ENCODE measurements at places on chromosomes 11 and 22.

DNA sequence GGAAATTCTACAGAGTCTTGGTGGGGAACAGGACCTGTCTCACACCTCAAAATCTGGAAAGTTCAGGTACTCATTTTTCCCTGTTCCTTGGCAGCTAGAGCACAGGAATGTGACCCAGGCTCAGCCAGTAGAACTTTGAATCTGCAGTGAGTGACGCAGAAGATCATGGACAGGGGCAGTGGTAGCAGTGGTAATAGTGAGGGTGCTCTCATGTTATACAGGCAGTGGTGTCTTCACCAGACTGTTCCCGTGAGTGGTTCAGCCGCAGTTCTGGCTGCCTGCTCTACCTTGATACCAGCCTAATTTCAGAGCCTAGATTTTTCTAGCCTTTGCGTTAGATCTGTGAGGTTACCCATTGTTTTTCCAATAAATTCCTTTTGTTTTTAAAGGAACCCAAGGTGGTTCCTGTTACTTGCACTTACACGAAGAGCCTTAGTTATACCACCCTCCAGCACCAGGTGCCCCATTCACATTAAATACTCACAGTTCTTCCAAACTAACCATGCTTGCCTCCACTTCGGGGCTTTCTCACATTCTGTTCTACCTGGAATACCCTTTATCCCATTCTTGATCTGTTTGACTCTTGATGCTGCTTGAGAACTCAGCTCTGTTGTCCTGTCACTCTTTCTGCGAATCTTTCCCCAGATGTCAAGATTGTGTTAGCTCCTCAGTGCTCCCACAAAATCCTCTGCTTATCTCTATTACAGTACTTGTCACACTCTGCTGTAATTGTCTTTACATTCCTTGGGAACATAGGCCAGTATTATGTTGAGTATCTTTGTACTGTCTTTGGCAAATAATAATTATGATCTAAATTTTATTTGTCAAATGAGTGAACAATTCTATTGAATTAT is 47.8 kb downstream of the SWAP70 start:
- DNase-seq, result no peak

GRCh38 chr11:17238377-17238776 is 30.6 kb upstream of the PIK3C2A start:
- DNase-seq, result no peak

DNA sequence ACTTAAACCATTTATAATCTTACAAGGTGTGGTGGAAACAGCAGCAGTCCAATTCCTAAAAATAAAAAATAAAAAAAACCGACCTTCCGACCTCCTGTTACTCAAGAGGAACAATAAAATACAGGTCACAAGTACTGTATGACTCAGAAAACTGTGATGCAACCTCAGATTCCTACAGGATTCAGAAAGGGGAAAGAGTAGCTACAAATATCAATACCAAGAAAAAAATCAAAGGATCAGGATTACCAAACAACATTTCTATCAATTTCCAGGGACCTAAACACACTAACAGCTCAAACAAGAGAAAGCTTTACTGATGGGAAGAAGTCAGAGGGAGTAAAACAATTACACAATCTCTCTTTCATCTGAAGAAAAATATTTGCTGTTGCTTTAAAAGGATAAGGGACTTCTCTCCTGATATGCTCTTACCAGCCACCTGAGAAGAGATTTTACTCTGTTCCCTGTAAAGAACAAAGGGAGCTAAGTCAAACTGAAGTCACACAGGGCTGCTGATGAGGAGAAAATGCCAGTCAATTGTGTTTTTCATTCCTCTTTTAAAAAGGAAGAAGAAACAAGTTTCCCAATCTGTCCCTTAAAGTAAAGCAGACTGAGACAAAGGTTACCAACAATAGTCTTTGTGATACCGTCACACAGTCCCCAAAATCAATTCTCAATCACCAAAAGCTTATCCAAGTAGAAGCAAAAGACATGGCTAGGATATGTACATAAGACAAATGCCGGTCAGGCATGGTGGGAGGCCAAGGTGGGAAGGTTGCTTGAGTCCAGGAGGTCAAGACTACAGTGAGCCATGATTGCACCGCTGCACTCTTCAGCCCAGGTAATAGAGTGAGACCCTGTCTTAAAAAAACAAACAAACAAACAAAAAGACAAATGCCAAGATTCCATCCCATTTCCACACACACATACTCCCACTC is 39.3 kb downstream of the AMBRA1 start:
- no peak for DNase-seq

- no peak for DNase-seq
These were observed 505.3 kb downstream of the SOX6 start for GRCh38 chr11:15851051-15851498.

- no peak for DNase-seq
These were observed 12.7 kb downstream of the MRPL23 start for GRCh38 chr11:1959786-1960185.

DNA sequence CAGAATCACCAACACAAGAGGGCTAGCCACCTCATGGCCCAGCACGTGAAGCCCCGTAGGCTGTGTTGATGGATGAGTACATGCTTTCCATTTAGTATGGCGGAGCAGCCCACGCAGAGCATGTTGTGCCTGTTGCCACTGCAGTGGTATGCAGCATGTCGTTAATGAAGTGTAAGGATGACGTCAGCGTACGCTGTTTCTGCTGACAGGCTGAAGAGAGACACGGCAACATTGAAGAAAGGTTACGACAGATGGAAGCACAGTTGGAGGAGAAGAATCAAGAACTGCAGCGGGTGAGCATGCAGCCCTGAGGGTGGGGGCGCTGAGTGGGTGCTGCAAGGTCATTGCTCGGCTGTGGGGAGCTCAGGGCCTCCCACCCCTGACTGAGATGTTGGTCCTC is 62.8 kb downstream of the PPFIA1 start:
- no peak for DNase-seq

GRCh38 chr11:119999220-119999619 is 138.7 kb downstream of the TRIM29 start:
- no peak for DNase-seq

DNA sequence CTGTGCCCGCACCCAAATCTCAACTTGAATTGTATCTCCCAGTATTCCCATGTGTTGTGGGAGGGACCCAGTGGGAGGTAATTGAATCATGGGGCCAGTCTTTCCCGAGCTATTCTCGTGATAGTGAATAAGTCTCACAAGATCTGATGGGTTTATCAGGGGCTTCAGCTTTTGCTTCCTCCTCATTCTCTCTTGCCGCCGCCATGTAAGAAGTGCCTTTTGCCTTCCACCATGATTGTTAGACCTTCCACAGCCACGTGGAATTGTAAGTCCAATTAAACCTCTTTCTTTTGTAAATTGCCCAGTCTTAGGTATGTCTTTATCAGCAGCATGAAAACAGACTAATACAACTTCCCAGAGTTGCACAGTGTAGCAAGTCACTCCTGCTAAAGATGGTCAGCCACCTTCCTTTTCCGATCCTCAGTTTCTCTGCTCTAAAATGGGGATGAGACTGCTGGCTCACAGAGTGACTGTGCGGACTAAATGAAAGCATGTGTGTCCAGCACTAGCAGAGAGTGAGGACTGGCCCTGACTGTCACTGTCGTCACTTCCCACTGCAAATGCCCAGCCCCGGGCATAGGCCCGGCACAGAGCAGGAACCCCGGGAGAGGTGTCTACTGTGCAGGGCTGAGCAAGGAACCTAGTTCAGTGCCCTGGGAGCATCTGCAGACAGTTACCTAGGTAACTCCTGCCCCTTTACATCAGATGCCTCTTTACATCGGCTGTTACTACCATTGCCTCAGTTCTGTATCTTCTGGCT is 9.5 kb downstream of the TSKU start:
- DNase-seq, result no peak

DNA sequence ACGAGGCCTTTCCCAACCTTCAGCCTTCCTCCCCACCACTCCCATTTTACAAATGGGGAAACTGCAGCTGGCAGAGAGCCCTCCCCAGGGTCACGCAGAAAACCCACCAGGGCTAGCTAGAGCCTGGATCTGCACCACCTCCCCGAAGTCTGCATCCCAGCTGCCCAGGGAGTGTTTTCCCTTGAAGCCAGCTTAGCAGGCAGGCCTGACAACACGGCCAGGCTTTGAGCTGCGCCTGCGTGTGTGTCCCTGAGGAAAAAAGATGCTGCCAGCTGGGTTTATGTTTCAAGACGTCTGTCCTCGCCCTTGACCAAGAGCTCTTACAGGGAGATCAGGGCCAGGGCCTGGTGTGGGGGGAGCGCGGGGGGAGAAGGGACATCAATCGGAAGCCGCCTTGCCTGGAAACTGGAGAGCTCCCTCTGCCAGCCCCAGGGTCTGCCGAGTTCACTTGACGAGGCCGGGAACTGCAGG is 20.3 kb downstream of the WNT11 start:
- DNase-seq, result no peak

GRCh38 chr11:597166-597725 is 18.5 kb downstream of the IRF7 start:
- no peak for DNase-seq

DNA sequence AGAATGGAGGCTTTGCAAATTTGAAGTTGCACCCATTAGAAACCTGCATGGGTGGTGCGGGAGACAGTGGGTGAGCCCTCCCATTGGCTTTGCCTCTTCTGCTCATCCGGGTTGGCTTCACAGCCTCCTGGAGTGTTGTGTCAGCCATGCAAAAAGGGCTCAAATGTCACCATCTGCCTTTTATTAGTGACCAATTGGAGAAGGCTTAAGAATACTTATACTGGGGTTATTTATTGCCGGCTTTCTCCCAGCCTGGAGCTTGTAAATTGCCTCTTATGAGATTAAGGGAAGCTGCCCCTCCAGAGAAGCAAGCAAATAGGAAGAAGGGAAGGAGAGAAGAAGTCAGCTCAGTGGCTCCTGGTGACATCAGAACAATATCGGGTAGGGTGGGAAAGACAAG is 182.6 kb downstream of the ST3GAL4 start:
- no peak for DNase-seq

DNA sequence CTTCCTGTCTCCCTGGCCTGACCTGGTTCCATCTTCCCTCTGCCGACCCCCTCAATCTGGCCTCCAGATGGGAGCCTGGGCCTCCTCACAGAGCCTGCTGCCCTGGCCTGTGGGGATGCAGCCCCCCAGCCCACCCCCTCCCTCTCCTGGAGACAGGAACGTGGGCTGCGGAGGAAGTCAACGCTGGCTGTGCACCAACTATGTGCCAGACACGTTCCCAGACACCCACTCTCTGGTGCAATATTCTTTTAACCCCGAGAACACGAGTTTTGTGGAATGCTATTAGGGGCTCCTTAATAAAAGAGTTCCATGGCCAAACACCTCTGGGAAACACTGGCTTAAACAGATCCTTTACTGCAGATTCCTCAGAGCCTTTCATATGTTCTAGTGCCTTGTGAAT is 15.9 kb downstream of the WNT11 start:
- DNase-seq, result no peak

DNA sequence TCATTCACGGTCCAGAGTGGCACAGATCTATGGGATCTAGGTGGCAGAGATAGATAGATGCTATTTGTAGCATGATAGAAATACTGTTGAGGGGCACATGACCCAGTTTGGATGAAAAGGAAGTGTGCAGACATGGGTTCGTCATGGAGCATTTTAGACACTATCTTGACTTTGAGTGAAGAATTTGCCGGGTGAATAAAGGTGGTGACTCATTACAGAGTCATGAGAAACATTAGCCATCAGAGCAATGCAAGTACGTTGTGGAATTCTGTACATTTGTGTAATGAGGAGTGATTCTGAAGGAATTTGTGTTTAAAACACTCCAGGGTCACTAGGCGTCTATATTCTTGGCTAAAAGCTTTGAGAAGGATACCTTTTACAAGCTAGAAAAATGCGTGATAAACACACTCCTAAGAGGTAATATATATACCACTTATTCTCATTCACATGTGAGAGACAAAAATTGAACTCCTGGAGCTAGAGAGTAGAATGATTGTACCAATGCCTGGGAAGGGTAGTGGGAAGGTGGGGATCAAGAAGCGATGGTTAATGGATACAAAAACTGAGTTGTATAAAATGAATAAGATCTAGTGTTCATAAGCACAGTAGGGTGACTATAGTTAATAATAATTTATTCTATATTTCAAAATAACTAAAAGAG is 593.7 kb upstream of the LUZP2 start:
- DNase-seq, result no peak

DNA sequence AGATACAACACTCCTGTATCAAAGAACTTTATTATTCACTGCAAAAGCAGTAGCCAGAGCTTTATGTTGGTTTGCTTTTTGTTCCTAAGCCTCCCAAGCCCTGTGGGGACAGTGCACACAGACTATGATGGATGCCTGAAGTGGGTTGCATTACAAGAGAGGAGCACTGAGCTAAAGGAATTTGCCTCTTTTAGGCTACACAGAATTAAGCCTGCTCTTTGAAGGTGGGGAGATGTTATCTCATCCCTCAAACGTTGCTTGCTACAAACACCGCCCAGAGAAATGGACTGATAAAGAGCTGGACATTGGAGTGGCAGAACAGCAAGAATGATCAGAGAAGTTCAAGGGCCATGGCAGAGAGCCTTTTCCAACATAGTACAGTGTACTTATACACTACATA is 2.5 kb upstream of the POGLUT3 start:
- DNase-seq, result no peak

DNA sequence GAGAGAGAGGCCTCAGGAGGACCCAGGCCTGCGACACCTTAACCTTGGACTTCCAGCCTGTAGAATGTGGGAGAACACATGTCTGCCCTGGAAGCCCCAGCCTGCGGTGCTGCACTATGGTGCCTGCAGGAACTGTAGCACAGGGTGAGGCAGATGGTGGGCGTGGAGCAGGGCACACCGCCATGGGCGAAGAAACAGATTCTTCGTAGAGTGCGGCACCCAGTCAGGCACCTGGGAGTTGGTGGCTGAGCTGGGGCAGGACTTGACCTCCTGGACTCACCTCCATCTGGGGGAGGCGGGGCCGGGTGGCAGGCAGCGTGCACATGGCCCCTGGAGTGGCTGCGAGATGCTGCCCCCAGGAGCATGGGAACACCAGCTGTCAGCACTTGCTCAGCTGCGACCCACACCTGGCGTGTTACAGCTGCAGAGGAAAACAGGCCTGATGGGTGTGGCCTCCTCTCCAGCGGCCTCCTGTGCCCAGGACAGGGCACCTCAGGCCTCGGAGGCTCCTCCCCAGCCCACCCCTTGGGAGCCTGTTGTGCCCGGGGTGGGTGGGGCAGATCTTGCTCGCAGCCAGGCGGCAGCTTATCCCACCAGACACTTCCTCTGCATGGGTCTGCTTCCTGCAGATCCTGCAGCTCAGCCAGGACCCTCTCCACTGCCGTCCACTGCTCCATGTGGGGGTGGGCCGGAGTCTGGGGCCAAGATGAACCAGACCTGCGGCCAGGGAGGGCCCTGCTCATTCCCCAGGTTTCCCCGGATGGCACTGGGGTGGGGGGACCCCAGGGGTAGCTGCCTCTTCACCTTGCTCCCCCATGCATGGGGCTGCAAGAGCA is 80.4 kb downstream of the MYEOV start:
- DNase-seq, result no peak

- DNase-seq, result no peak
These were observed 88.2 kb downstream of the SIK3 start for GRCh38 chr11:117009905-117010605.

DNA sequence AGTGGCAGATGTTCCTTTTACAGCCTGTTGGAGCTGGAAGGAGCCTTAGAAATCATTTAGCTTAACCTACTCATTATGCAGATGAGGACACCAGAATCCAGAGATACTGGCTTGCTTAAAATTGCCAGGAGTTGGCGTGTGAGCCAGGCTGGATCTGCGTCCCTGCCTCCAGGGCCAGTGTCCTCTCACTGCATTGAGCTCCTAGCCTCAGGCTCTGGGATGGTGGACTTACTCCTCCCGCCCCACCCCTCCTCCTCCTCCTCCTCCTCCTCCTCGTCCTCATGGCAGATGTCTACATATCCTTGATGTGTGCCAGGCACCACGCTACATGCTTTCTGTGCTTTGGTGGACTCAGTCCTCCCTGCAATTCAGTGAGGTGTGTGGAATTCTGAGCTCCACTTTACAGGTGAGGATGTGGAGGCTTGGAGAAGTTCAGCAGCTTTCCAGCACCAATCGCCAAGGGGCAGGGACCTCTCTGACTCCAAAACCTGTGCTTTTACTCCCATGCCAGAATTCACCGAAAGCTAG is 24.1 kb downstream of the ADAMTS15 start:
- no peak for DNase-seq

Data from stimulated activated CD8-positive, alpha-beta memory T cell treated with anti-CD3 and anti-CD28 coated beads, Interleukin-4, amount 100 ng/mL, for 4 hours (primary cell).